Activated CD8-positive, alpha-beta memory T cell treated with anti-CD3 and anti-CD28 coated beads for 1 hour (primary cell): ENCODE measurements at places on chromosomes 16 and 17.

DNA sequence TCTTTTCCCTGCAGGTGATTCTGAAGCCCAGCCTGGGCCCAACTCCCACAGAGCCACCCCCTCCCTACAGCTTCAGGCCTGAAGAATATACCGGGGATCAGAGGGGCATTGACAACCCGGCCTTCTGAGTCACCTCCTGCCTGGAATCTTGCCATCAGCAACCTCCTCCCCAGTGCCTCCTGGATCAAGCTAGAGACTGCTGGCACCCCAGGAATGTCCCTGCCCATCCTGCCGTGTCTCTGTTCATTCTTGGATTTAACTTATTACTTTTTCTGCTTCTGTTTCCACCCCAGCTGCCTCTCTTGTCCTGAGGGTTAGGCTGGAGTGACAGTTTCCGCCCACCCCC lies 4.9 kb downstream of the TMEM92 start:
- DNase-seq, result no peak

GRCh38 chr16:52128361-52128760 lies 418.6 kb downstream of the TOX3 start:
- DNase-seq, result no peak

DNA sequence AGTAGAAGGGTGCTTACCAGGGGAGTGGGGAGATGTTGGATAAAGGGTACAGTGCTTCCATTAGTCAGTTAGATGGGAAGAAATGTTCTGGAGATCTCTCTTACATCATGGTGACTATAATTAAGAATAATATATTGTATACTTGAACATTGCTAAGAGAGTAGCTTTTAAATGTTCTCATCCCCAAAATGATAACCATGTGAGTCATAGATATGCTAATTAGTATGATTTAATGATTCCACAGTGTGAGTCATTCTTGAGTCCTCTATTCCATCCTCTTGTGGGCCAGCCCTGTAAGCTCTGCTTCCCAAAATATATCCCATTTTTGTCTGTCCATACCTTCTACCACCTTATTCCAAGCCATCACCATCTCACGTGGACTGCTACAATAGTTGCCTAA lies 80.6 kb upstream of the CDH11 start:
- no peak for DNase-seq

DNA sequence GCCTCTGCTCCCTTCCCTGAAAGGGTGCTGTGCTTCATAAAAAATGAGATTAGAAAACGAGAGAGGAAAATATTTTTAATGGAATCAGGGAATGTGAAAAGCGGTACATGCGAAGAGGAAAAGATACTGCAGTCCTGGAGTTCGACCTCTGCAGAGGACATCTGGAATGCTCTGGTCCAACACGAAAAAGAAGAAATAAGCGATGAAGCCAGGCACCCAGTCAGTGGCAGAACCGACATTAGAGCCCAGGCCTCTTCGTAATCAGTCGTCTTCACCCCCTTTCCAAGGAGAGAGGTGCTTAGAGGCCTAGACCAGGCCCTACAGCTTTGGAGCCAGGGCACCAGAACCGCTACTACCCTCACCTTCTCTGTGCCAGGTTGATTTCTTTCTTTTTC lies 459 bp upstream of the MARCHF10 start:
- no peak for DNase-seq

- no peak for DNase-seq
Measured at GRCh38 chr17:46832945-46833839, 14.7 kb upstream of the WNT3 start.

DNA sequence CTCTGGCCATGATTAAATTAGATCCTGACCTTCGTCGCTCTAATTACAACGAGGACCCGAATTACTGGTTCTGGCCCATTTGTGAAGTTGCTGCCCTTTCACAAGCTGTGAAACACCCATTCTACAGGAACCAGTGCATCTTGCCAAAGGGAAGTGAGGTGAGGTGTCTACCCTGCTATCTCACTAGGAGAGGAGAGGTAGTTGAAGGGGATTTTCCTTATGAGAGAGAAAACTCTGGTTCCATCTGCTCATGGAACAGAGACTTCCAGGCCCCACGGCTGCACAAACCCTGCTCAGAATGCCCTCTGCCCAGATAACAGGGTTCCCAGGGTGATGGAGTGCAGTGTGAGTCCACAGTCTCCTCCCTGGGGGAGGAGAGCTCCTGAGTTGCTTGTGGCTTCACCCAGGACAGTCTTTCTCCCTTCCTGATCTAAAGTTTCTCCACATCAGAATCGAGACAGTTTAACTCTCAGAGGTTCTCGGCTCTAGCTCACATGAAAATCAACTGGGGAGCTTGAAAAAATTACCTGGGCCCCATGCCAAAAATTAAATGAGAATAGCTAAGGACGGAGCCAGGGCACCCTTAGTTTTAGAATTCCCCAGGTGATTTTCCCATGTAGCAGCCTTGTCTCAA lies 7.8 kb upstream of the SSTR2 start:
- no peak for DNase-seq

DNA sequence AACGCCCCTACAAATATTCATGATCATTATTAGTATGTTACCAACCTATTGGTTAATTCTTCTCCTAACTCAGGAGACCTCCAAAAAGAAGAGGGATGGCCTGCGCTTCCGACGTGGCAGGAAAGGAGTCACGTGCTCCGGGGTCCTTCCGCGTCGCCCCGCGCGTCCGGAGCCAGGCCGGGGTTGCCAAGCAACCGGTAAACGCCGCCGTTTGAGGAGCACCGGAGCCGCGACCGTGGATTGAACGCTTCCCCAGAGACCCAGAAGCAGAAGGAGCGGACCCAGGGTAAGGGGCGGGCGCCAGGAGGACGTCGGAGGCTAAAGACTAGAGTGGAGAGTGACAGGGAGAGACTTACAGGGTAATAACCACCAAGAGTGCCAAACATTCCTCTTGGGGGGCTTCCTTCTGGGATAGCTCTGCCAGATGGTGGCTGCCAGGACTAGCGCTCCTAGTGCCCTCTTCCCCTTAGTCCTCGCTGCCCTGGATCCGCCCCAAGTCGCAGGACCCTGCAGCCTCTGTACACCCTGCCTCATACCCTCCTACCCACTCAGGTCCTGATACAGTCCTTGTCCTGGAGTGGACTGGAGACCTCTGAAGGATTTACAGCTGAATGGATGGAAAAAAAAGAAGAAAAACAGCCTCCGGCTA lies at the start of gene DNAI2:
Gene DNAI2, plus strand, starts transcription at position 175 of the 649 bp plus-strand sequence. CDS start 7,584 bp downstream, outside the sequence.
- no peak for DNase-seq

DNA sequence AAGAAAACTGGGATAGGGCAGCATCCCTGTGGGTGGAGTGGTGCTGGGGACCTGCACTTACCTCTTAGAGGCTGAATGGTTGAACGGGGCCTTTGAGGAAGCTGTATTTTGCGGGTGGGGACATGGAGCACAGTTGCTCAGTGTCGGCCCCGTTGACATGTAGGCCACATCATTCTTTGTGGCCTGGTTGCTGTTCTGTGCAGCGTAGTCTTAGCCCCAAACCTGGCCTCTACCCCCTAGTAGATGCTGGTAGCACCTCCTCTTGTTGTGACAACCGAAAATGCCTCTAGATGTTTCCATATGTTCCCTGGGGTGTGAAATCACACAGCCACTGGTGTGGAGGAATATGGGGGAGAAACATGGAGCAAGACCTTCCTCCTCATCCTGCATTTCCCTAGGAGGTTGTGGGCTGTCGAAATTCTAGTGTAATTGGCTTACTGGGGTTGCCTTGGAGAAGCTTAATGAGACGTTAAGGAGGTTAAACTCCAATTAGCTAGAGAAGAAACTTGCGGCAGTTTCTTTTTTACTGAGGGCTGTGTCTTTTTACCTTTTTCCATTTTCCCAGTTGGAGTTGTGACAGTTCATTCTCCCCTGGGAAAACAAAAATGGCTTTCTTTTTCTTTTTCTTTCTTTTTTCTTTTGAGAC lies 9.4 kb downstream of the ABCC1 start:
- no peak for DNase-seq

- DNase-seq, result no peak
Measured at GRCh38 chr16:70582280-70582978, 58.8 kb downstream of the SF3B3 start.

DNA sequence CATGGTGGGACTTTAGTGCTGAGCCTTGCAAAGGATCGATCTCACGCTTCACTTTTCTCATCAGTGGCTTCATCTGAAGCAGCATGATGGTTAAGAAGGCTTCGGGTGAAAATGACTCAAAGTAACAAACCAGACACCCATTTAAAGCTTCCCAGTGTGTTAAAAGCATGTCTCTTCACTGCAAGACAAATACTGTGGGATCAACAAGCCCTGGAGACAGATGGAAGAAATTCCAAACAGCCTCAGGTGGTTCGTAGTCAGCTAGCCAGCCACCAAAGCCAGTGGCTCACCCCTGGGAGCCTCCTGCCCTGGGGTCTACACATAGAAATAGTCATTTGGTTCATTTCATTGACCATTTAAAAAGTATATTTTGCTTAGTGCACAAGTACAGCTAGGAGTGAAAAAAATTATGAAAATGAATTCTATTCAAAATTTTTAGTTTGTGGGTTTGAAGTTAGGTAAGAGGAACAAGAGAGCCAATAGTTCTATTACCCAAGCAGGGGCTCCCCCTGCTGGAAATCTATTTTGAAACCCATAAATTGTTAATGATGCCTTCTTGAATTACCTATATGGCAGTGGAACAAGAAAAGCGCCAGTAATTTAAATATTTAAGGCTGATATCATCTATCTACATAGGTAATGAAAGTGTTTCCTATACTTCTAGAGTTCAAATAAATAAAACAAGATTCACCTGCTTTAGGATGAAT lies 51.6 kb downstream of the PMP22 start:
- DNase-seq, result no peak

DNA sequence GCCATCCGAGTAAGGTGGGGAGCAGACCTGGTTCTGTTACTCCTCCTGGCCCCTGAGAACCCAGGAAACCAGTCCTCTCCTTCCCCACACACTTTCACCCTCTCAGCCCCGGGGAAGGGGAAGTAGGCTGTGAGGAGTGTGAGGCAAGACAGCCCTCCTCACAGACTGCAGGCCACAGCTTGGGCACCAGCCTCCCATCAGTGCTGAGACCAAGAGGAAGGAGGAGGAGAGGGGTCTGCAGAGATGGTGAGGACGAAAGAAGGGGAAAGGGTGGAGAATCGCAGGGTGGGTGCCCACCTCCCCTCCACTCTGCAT lies 7.0 kb downstream of the G6PC3 start:
- DNase-seq, result no peak

- no peak for DNase-seq
Measured at GRCh38 chr17:40551879-40552768, 13.1 kb downstream of the CCR7 start.

GRCh38 chr16:17224350-17224749 lies 246.4 kb downstream of the XYLT1 start:
- DNase-seq, result no peak

- peak; percentile 74 for DNase-seq
Measured at GRCh38 chr16:17070882-17071592, 399.7 kb downstream of the XYLT1 start.

GRCh38 chr16:27870116-27870798 lies 193.3 kb downstream of the GSG1L start:
- no peak for DNase-seq

DNA sequence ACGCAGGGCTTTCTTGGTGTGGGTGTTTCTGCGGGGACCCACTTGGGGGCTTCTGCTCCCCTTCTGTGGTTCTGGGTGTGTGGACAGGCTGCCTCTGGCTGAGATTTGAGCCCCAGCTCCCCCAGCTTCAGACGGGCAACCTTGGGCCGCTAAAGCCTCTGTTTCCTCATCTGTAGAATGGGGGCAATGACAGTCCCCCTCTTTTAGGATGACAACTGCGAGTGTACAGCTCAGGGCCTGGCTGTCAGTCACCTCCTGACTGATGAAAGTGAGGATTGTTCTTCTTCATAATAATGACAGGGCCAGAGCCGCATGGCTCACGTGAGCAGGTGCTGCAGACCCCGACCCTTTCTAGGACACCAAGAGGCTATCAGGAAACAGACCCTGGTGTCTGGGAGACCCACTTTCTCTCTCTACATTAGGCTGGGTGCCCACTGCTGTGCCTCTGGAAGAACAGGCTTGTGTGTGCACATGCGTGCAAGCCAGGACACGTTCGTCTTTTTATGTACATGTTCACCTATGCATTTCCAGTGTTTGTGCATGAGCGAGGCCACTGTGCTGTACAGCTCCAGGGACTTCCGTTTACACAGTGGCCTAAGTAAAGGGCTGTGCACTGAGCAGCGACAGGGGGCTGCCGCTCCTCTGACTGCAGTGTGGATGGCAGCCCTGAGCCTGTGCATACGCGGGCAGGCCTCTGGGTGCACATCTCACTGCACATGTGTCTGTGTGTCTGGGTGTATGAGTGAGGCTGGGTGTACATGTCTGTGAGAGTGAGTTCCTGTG lies 4.6 kb downstream of the SPNS3 start:
- DNase-seq, result no peak

GRCh38 chr17:5133311-5133710 lies 17.5 kb downstream of the USP6 start:
- no peak for DNase-seq

DNA sequence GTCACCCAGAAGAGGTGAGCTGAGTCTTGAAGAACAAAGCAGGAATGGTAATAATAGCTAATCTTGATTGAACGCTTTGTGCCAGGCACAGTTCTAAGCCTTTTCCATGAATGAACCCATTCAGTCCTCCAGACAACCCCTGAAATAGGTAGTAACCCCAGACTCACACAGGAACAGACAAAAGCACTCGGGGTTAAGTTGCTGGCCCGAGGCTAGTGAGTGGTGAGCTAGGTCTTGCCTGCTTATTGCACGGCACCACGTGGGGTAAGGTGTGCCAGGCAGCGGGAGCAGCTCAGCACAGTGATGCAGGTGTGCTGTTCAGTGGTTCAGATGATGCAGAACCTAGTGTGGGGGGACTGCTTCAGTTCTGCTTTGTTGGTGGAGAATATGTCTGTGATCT lies 181.6 kb downstream of the RAB11FIP4 start:
- no peak for DNase-seq

DNA sequence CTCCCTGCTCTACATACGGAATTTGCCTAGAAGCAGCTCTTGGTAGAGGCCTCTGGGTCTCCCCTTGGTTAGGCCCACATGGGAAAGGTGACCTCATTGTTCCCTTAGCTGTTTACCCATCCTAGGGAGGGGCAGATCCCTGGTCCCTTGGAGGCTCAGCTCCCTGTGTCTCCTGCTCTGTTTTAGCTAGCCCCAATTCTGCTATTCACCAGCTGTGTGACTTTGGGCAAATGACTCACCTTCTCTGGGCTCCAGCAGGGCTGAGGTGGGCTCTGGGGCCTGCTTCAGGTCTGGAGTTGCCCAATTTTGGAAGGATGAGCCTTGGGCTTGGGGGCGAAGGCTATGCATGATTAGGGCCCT lies 3.9 kb downstream of the ABCC3 start:
- no peak for DNase-seq

DNA sequence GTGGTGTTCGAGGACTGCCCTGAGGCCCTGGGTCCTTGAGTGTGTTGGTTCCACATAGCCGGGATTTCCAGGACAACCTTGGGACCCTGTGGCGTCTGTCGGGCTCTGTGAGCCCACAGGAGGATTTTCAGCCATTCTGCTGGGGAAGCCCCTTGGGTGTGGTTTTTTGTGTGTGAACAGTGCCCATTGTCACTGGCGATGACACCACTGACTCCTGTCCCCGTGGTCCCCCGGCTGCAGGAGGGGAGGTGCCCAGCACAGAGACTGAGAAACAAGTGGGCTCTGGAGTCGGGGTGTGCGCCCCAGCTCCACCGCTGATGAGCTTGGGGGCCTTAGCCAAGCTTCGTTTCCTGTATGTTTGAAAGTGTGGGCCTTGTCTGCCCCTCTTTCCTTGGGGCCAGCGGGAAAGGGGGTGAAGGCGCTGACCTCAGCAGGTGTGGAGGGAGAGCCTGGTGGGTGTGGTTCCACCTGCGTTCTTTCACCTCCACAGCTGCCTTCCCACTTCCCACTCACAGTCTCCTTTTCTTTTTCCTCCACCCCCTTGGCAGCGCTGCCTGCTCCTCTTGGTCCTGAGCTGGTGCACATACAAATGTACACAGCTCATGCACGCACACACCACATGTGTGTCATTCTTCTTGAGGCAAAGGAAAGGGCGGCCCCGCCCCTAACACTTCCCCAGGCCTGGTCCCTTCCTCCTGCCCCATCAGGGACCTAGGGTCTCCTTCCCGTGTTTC lies 16.1 kb downstream of the MGRN1 start:
- DNase-seq, result no peak
